Common myeloid progenitor, CD34-positive (primary cell): ENCODE measurements at places on chromosomes 13 and 19.
A peak's percentile ranks its signal among the peaks of the same experiment; 100 is the strongest.

DNA sequence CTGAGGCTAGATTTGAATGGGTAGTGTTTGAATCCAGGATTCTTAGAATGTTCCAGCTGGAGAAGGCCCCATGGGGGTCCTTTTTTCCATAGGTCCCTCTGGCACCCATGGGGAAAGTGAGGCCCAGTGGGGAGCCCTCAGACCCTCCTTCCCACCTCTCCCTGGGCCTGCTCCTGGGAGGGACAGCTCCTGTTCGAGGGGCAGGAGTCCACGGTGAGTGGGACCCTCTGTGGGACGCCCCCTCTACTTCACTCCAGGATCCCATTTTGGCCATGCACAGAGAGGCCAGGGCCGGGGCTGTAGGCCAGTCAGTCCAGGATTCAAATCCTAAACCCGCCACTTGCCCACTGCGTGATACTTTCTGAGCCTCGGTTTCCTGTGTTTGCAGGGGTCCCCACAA, 7.6 kb downstream of the MEF2B start:
- DNase-seq, result no peak

DNA sequence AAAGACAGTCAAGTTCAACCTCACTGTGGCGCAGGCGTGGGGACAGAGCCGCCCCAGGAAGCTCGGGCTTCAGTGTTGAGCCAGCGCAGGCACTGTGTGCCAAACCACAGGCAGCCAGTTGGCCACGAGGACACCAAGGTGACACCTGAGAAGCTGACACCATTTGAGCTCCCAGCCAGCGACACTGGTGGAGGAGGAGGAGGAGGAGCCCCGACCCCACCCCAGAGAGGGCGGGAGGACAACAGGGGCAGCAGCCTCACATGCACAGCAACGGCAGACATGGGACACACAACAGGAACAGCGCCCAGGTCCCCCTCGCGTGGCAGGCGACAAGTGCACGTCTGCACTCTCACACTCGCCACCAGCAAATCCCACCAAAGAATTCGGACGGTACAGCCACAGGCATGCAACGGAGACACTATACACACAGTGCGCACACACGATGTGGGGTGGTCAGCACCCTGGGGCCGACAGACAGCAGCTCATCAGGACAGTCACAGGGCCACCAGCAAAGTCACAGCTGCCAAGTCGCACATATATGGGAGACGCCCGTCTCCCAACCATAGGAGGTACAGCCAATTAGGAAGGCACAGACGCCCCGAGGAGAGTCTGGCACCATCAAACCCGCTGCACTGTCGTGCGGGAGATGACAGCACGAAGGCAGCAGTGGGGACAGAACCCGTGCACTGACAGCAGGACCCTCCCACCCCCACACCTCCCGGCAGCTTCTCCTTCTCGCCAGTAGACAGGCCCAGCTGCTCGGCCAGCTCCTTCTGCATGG, 3.4 kb downstream of the EIF3G start:
- no peak for DNase-seq

DNA sequence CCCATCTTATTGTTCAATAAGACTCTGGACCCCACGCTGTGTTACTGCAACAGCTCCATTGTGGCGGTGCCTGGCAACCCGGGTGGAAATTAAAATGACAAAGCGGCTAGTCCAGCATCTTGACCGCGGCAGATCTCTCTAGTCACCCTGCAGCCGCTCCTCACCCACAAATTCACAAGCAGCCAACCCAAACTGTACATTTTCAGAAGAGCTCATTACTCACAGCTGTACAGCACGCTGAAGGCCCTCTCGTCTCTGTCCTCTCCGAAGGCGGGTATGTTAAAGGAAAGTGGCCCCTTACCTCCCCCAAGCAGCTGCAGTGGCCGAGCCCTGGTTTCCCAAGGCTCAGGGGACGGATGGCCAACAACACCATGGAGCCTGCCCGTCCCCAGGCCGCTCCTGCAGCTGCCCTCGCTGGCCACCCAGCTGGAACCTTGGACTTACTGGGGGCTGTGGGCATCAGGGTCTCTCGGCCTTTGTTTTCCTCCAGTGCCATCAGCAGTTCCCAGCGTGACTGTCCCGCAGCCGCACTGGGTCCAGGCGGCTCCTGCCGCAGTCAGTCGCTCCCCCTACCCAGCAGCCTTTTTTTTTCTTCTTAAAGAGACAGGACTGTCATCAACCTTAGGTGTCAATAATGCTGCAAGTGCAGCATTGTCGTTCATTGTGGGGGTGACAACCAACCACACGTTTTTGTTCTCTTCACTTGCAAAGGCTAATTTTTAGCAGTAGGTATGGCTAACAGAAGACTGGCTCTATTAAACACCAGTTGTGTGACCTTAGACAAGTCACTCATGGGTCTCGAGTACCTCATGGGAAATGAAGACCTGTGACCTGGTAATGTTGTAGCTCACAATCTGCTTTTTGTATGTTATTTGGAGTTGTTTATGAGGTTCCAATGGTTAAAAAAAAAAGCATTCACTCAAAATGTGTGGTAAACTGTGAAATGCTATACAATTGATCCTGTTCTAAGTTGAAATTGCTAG, at the start of gene SACS:
Gene SACS, minus strand, starts transcription at position 532 of the 983 bp plus-strand sequence. CDS start 22,463 bp downstream, outside the sequence.
- DNase-seq, result peak; percentile 39

DNA sequence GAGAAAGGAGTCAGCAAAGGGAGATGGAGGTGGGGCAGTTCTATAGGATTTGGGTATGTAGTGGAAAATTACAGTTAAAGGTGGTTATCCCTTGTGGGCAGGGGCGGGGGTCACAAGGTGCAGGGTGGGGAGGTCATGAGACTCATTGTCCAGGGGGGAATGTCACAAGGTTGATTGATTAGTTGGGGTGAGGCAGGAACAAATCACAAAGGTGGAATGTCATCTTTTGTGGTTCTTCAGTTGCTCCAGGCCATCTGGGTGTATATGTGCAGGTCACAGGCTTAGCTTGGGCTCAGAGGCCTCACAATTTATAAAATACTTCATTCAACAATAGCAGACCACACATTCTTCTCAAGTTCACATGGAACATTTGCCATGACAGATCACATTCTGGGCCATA, 109.6 kb downstream of the ATP11A start:
- DNase-seq, result no peak

- no peak for DNase-seq
Measured at GRCh38 chr13:40333226-40333625, 333.2 kb downstream of the FOXO1 start.

- no peak for DNase-seq
Measured at GRCh38 chr13:25371158-25371874, 458 bp upstream of the ATP8A2 start.

GRCh38 chr19:27966390-27966816, 1246.5 kb downstream of the UQCRFS1 start:
- peak; percentile 3 for DNase-seq

GRCh38 chr19:1040476-1041271, 767 bp downstream of the ABCA7 start:
- peak; percentile 93 for DNase-seq

- DNase-seq, result no peak
Measured at GRCh38 chr13:107118506-107118905, 550.6 kb upstream of the ARGLU1 start.

GRCh38 chr19:30304540-30304939, 67.6 kb upstream of the ZNF536 start:
- no peak for DNase-seq

DNA sequence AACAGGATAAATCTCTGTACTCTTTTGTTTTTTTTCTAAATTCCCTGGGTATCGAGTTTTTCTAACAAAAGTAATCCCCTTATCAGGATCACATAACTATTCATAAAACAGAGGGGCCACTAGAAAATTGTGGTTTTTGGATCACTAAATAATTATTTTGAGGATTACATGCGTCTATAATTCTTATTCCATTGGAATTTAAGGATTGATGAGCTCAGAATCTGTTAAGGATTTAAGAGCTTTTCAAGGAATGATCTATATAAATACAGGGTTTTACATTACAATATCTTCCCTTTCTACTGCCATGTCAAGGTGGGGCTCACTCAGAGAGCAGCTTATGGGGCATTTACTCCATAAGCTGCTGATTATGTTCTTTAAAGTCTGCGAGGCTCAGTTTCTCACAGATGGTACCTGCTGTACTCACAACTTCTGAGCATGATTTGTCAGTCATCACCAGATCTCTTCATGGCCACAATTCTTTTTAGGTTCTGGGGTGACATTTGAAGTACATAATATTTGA, 449.8 kb downstream of the PCDH17 start:
- no peak for DNase-seq

DNA sequence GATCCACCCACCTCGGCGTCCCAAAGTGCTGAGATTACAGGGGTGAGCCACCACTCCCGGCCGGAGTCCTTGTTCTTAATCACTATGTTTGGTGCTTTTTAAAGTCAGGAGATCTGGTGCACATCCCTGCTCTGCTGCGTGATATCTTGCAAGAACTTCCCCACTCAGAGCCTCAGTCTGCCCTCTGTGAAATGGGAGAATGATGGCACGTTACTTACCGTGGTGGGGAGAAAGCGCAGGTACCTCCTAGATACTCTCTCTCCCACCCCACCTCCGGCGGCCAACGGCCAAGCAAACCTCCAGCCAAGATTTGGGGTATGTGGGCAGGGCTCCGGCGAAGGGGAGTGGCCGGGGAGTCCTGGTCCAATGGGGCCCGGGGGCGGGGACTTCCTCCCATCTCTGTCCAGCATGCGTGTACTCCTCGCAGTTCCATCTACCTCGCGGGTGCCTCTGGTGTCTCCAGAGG, at the start of gene RYR1:
Gene RYR1, plus strand, starts transcription at position 424 of the 466 bp plus-strand sequence. CDS start 139 bp downstream, outside the sequence.
- peak; percentile 72 for DNase-seq

GRCh38 chr19:38713227-38713649, 31.0 kb downstream of the CAPN12 start:
- no peak for DNase-seq

- DNase-seq, result no peak
Measured at GRCh38 chr19:34363094-34363493, 1.9 kb upstream of the GPI start.

DNA sequence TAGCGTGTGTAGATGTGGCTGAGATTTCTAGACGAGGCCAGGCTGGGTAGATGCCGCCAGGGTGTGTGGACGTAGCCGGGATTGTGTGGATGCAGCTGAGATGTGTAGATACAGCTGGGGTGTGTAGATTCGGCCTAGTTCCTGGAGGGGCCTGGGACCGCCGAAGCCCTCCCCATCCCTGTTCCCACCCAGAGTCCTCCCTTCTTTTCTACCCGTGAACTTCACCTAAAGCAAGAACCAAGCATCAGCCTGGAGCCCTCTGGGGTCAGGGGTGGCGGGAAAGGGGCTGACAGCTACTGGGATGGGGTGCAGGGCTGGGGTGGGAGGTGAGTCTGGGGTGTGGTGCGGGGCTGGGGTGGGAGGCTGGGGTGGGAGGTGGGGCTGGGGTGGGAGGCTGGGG, 768 bp downstream of the TMPRSS9 start:
- DNase-seq, result no peak

GRCh38 chr13:49932066-49932465, 4.1 kb downstream of the SPRYD7 start:
- DNase-seq, result no peak

DNA sequence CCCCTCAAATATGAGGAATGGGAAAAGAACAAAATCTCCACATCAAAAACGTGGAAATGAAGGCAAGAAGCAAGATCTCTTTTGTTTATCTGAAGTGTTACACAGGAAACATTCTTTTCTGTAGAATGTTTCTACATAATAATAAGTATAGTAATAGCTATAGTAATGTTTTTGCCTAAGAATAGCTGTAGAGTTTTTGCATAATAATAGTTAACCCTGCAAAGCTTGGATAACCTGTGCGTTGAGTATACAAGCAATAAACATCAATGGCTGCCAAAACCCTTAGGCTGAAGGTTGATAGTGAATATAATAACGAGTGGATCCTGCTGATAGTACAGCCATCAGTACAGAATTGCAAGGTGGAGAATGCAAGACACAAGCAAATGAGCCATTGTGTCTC, 11.1 kb upstream of the LILRA5 start:
- no peak for DNase-seq

GRCh38 chr19:34313188-34313587, 51.8 kb upstream of the GPI start:
- no peak for DNase-seq

DNA sequence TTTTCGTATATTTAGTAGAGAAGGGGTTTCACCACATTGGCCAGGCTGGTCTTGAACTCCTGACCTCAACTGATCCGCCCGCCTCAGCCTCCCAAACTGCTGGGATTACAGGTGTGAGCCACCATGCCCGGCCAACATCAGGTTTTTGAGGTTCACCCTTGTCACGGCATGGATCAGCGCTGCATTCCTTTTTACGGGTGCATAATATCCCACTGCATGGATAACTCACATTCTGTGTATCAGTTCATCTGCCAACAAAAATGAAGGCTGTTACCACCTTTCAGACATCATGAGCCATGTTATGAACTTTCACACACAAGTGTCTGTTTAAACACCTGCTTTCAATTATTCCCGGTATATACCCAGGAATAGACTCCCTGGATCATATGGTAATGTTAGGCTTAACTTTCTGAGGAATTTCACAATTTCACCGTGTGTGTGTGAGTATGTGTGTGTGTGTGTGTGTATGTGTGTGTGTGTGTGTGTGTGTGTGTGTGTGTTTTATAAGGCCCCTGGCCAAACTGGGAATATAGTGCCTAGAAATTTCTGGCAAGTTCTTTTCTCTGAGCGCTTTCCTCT, 52.2 kb downstream of the AP1M1 start:
- no peak for DNase-seq

DNA sequence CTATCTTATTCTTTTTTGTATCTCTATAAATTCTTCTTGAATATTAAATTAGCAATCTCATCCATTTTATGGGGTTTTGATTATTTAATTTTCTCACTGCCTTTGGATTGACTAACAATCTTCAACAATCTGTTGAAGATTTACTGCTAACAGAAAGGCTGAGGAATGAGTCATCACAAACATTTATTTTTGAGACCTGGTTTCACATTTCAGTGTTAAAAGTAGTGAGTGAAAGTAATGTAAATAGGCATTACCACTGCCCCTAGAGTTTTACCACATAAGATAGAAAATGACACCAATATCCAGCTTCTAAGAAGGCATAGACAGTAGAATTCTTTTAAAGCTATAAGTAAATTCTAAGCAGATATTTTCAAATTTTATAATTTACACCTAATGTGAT, 472.8 kb downstream of the OLFM4 start:
- DNase-seq, result no peak

GRCh38 chr13:78680115-78680561, 21.2 kb upstream of the OBI1 start:
- no peak for DNase-seq

DNA sequence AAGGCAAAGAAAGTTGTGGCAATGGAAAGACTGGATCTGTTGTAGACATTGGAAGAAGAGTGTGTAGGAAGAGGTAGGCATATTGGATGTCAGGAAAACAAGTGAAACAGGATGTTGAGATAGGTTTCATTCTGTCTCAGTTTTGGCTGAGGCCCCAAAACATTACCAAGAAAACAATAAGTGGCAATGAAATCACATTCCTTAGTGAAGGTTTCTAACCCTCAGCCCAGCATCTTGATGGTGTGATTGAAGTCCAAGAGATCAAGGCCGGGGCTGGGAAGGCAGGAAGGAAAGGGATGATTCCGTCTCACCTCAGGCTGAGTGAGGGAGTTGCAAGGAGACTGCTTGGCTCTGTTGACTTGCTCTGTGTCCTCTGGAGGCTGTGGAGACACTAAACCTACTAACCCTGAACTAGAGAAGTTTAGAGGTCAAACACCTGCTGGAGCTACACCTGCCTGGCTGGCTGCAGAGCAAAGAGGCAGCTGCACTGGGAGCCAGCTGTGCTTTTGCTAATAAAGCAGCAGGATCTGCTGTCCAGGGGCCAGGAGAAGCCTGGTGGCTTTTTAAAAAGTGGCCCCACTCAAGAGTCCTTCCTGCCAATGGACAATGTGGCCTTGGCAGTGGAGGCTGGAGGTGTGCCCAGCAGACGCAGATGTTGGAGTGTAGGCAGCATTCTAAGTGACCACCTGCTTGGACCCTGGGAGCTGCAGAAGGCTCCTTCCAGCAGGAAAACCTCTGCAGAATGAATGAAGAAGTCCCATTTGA, 53.6 kb downstream of the DGKH start:
- no peak for DNase-seq
